ENCODE measurements at places on chromosomes 5 and 9. TPM values are rescaled to one million over a fixed set of nuclear protein-coding genes. Genes with fewer than 3 reads are reported as not detected.

Gene OTP
- 3.1 TPM for total RNA-seq

Gene TERT
- total RNA-seq, result 5.6 TPM

Gene CARD6
- not detected for total RNA-seq

Gene OLFML2A
- 0.14 TPM for total RNA-seq

Gene SCAI
- total RNA-seq, result 15.2 TPM

Gene DOLK
- total RNA-seq, result 21.1 TPM

Gene IRX1
- 24.8 TPM for total RNA-seq

Gene PDE8B
- 1.1 TPM for total RNA-seq

Gene FOXI1
- total RNA-seq, result not detected

Gene SVEP1
- total RNA-seq, result 1.5 TPM

Gene GADD45G
- total RNA-seq, result 13.3 TPM

Gene DRD1
- not detected for total RNA-seq

DNA sequence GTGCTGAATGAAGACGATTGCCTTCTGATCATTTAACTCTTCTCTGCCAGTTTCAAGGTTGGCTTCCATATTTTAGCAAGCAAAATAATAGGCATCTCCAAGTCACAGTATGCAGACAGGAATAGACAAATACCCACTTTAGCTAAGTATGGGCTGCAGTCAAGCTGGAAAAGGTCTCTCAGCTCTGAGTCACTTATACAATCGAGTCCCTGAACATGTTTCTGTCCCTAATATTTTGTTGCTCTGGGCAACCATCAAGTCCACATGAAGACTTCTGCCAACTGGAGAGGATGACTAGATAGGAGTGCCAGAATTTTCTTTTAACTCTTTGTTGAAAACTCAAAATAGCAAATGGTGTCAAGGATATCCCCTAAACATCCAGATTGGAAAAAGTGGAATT lies 575.3 kb downstream of the RAB3C start:
- H3K27me3 ChIP-seq, result no peaks in the 10 kb centered on the region
- H3K36me3 ChIP-seq, result no peaks in the 10 kb centered on the region
- H3K4me1 ChIP-seq, result no peaks in the 10 kb centered on the region
- DNase-seq, result no peak
- H3K27ac ChIP-seq, result no peak overlapping the region
- H3K4me3 ChIP-seq, result no peak overlapping the region

DNA sequence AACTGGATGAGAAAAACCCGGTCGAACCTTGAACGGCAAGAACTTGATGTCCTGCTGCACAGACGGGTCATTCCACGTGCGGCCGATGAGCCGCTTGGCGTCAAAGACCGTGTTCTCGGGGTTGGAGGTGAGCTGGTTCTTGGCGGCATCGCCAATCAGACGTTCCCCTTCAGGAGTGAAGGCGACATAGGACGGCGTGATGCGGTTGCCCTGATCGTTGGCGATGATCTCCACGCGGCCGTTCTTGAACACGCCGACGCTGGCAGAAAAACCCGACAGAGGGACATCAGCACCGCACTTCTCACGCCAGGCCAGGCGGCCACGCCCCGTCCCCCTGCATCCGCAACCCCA lies 519 bp downstream of the HSPA5 start:
- peak overlapping the region; percentile 99 for H3K4me3 ChIP-seq
- H3K27ac ChIP-seq, result peak overlapping the region; percentile 98
- H3K36me3 ChIP-seq, result peaks cover 30% of the 10 kb centered on the region

DNA sequence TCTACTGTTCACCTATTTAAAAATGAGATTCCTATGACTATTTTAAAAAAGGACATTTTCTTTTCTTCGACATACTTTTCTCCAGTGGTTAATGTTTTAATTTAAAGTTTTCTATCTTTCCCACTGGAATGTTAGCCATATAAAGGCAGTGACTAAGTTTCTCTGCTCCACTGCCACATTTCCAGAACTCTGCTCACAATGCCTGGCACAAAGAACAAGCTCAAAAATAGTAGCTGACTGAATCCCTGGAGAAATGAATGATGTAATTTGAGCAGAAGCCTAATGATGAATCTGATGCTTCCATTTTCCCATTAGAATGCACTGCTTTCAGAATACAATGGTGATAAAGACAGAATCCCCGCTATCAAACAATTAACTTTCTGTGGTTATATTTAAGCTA lies 817.8 kb downstream of the MTRR start:
- no peaks in the 10 kb centered on the region for H3K36me3 ChIP-seq
- no peaks in the 10 kb centered on the region for H3K27me3 ChIP-seq
- H3K4me1 ChIP-seq, result peaks cover 13% of the 10 kb centered on the region
- no peak overlapping the region for H3K4me3 ChIP-seq

- no peak overlapping the region for H3K27ac ChIP-seq
- H3K27me3 ChIP-seq, result no peaks in the 10 kb centered on the region
- no peak overlapping the region for H3K4me3 ChIP-seq
- no peak for DNase-seq
- H3K36me3 ChIP-seq, result peaks cover 4% of the 10 kb centered on the region
- peaks cover 11% of the 10 kb centered on the region for H3K4me1 ChIP-seq
Measured at GRCh38 chr5:54691656-54692055, 174.1 kb downstream of the SNX18 start.

- peaks cover 16% of the 10 kb centered on the region for H3K4me1 ChIP-seq
- H3K36me3 ChIP-seq, result no peaks in the 10 kb centered on the region
- H3K4me3 ChIP-seq, result peak overlapping the region; percentile 21
- no peak overlapping the region for H3K27ac ChIP-seq
- H3K27me3 ChIP-seq, result peaks cover 3% of the 10 kb centered on the region
Measured at GRCh38 chr5:95725071-95725820, 5.9 kb upstream of the RHOBTB3 start.

GRCh38 chr9:14515571-14516198 lies 177.5 kb downstream of the ZDHHC21 start:
- no peaks in the 10 kb centered on the region for H3K27me3 ChIP-seq
- no peak overlapping the region for H3K4me3 ChIP-seq
- DNase-seq, result no peak

DNA sequence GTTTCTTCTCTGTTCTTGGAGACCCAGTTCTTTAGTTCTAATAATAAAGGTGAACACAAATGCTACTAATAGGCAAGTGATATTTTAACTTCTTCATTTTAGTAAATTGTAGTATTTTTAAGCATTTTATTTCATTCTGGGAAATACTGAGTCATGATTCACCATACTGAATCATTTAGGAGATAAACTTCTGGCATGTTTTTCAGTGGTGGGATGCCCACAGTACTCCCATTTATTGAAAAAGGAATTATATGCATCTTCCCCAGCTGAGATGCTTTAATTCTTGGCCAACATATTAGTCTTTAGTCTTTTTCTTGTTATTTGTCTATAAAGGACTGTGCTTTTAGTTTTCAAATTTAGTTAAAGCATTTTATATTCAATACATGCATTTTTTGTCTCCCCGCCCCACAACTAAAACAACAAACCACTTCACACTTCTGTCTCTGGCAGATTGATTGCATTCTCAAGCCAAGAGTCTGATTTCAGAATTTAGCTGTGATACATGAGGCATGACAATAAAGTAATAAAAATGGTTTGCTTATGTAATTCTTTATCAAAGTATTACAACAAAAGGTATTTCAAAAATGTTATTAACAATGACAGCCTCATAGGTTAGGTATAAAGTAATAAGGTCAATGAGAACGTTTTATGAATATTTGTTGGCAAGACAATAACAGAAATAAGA lies 125.2 kb upstream of the CDH18 start:
- no peaks in the 10 kb centered on the region for H3K4me1 ChIP-seq
- H3K27me3 ChIP-seq, result no peaks in the 10 kb centered on the region
- H3K4me3 ChIP-seq, result no peak overlapping the region
- no peak overlapping the region for H3K27ac ChIP-seq

GRCh38 chr9:106333481-106333880 lies 529.5 kb upstream of the ZNF462 start:
- H3K4me3 ChIP-seq, result no peak overlapping the region
- H3K27me3 ChIP-seq, result no peaks in the 10 kb centered on the region
- no peaks in the 10 kb centered on the region for H3K4me1 ChIP-seq
- peaks cover 4% of the 10 kb centered on the region for H3K36me3 ChIP-seq
- DNase-seq, result no peak

- H3K4me3 ChIP-seq, result no peak overlapping the region
- DNase-seq, result no peak
- no peak overlapping the region for H3K27ac ChIP-seq
- peaks cover 13% of the 10 kb centered on the region for H3K4me1 ChIP-seq
Measured at GRCh38 chr9:99511723-99512122, 289.6 kb downstream of the SEC61B start.

DNA sequence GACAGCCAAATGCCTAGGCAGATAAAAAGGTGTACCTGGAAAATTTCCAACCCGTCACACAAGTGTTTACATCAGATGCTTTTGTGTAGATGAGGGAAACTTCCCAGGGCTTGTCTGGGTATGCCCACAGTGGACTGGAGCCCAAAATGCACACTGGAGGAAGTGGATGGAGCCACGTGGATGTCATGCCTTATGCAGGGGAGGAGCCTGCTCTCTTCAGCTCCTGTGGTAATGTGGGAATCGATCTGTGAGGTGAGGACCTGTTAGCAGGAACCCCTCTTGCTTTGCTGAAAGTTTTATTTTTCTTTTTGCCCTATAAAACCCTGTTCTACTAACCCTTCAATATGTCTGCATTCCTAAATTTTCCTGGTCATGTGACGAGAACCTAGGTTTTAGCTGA lies 439.2 kb upstream of the CDH9 start:
- peaks cover 12% of the 10 kb centered on the region for H3K4me1 ChIP-seq
- no peak for DNase-seq
- no peaks in the 10 kb centered on the region for H3K27me3 ChIP-seq
- peaks cover 27% of the 10 kb centered on the region for H3K36me3 ChIP-seq
- H3K27ac ChIP-seq, result no peak overlapping the region

DNA sequence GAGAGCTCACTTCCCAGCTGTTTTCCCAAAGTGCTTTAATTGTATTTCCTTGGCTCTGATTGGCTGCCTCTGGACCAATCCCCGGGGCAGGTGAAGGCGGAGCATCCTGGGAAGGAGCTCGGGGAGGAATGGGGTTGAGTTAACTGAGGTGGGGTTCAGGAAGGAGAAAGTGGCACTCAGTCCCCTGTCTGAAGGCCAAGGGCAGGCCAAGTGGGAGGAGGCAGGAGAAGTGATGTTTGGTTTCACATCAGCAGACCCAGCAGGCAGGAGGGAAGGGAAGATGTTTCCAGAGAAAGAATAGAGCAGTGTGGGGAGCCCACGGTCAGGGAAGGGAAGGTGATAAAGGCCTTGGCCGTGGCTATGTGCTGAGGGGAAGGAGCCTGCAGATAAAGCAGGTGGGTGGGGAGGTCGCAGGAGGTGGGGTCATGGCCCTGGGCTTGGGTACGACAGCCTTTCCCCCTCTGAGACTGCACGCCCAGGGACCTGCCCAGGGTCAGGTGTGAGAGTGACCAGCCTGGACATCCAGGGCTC lies 3.1 kb downstream of the TSPAN17 start:
- peaks cover 3% of the 10 kb centered on the region for H3K36me3 ChIP-seq
- peaks cover 17% of the 10 kb centered on the region for H3K4me1 ChIP-seq
- no peak for DNase-seq
- no peaks in the 10 kb centered on the region for H3K27me3 ChIP-seq
- peak overlapping the region; percentile 41 for H3K4me3 ChIP-seq
- H3K27ac ChIP-seq, result peak overlapping the region; percentile 31

GRCh38 chr5:81016116-81016515 lies 56.0 kb downstream of the RASGRF2 start:
- no peak overlapping the region for H3K4me3 ChIP-seq
- peaks cover 3% of the 10 kb centered on the region for H3K27me3 ChIP-seq
- peak overlapping the region; percentile 78 for H3K27ac ChIP-seq
- H3K4me1 ChIP-seq, result no peaks in the 10 kb centered on the region
- no peak for DNase-seq
- no peaks in the 10 kb centered on the region for H3K36me3 ChIP-seq

- no peaks in the 10 kb centered on the region for H3K27me3 ChIP-seq
- no peaks in the 10 kb centered on the region for H3K4me1 ChIP-seq
- H3K4me3 ChIP-seq, result no peak overlapping the region
Measured at GRCh38 chr9:111154081-111154562, 115.9 kb upstream of the LPAR1 start.

- H3K27ac ChIP-seq, result no peak overlapping the region
- peaks cover 54% of the 10 kb centered on the region for H3K4me1 ChIP-seq
- DNase-seq, result no peak
- no peak overlapping the region for H3K4me3 ChIP-seq
Measured at GRCh38 chr9:72588336-72588735, 66.9 kb downstream of the TMC1 start.

- H3K4me1 ChIP-seq, result no peaks in the 10 kb centered on the region
- no peak overlapping the region for H3K4me3 ChIP-seq
- no peaks in the 10 kb centered on the region for H3K36me3 ChIP-seq
- no peak overlapping the region for H3K27ac ChIP-seq
- H3K27me3 ChIP-seq, result no peaks in the 10 kb centered on the region
- DNase-seq, result no peak
Measured at GRCh38 chr5:7960142-7960541, 91.2 kb downstream of the MTRR start.

GRCh38 chr5:74373076-74373475 lies 267.5 kb downstream of the ENC1 start:
- H3K4me1 ChIP-seq, result peaks cover 12% of the 10 kb centered on the region
- no peaks in the 10 kb centered on the region for H3K36me3 ChIP-seq
- H3K27ac ChIP-seq, result no peak overlapping the region

DNA sequence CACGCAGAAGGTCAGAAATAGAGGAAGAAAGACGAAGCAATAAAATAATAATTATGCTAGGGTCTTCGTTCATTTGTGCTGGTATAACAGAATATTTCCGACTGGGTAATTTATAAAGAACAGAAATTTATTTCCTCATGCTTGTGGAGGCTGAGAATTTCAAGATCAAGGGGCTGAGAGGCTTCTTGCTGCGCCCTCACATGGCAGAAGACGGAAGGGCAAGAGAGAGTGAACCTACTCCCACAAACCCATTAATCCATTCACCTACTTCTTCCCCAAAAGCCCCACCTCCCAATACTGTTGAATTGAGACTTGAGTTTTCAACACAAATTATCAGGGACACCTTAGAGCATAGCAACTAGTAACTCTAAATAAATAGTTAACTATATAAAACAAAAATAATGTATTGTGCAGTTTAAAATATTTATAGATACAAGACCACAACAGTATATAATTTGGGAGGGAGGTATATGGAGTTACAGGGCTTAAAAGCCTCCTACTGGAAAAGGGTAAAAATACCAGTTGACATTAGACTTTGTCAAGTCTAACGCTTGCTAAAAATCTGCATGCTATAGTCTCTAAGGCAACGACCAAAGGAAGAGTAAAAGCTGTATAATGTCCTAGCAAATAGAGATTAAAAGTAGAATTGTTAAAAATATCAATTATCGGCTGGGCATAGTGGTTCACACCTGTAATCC lies 40.3 kb upstream of the NAA35 start:
- H3K4me1 ChIP-seq, result no peaks in the 10 kb centered on the region
- H3K27ac ChIP-seq, result no peak overlapping the region
- H3K4me3 ChIP-seq, result no peak overlapping the region

- H3K4me3 ChIP-seq, result no peak overlapping the region
- H3K27ac ChIP-seq, result no peak overlapping the region
- H3K27me3 ChIP-seq, result no peaks in the 10 kb centered on the region
- DNase-seq, result no peak
- H3K4me1 ChIP-seq, result peaks cover 19% of the 10 kb centered on the region
Measured at GRCh38 chr5:13244151-13244550, 700.3 kb downstream of the DNAH5 start.
